ENCODE measurements at places on chromosomes 7 and 10.

GRCh38 chr7:38311329-38311937 lies 38.0 kb upstream of the TARP start:
- no peak for DNase-seq

DNA sequence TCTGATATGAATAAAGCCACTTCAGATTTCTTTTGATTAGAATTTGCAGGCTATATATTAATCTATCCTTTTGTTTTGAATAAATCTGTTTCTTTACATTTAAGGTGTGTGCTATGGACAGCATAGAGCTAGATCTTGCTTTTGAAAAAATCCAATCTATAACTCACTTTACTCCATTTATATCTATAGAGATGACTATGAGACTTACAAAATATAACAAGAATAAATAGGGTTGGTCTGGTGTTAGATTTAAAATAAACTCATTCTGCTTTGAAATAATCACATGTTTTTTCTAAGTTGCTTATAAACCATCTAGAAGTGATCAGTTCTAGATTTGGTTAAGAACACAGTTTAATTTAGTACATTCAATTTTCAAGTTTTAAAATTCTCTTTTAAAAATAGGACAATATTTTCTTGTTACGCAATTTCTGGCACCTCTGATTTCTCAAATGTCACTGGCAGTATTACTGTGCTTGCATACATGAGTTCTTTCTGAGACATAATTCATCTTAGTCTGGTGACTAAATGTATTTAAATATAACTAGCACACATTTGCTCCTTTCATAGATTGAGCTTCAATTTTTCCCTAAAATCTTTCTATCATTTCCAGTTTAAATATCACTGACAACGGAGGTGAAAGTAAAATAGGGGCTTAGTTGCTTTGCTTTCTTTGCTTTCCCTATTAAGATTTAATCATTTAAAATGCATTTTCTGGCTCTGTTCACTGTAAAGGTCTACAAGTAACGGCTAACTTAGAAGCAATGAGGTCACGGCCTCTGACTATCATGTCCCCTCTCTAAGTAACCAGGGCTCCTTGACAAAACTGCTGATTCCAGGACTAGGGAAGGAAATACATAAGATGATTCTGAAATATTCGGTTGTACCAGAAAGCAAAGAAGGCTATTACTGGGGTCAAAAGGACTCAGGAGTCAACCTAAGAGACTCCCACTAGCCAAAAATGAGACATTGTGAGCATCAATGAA lies 89.3 kb downstream of the ICA1 start:
- DNase-seq: no peak

GRCh38 chr10:72012796-72013195 lies 48.6 kb downstream of the CHST3 start:
- no peak for DNase-seq

DNA sequence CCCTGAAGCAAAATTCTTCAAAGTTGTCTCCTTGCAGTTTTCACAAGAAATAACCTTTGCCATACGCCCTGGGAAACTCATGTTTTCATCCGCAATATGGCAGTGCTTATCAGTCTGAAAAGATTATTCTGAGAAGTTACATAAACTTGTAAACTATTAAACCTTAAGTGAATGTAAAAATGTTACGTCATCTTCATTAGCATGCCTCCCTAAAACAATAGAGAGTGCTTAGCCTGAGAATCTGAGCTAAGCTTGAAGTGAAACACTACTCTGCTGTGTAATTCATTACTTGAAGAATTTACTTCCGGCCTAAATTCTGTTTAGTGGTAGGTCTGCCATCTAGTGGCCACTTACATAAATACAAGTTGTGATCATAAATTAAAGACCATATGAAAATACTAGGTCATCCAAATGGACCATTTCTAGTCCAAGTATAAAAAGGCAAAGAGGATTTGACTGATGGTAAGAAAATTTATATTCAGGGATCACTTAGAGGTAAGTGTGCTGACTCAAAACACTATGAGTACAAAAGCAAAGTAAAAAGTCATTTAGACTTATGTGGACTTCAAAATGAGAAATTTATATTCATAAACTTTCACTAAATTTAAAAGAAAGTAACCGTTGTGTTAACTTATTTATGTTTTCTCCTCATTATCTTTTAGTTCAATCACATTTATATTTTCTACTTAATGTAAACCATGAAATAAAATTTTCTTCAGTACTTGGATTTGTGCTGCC lies 745.1 kb upstream of the LRRTM3 start:
- no peak for DNase-seq

- no peak for DNase-seq
Measured at GRCh38 chr10:86523348-86523747, 1.8 kb upstream of the WAPL start.

GRCh38 chr7:86706406-86706805 lies 62.7 kb downstream of the GRM3 start:
- DNase-seq: no peak

GRCh38 chr10:96721207-96721572 lies 876 bp upstream of the PIK3AP1 start:
- no peak for DNase-seq

- DNase-seq: no peak
Measured at GRCh38 chr7:137820677-137821420, 25.9 kb downstream of the DGKI start.

DNA sequence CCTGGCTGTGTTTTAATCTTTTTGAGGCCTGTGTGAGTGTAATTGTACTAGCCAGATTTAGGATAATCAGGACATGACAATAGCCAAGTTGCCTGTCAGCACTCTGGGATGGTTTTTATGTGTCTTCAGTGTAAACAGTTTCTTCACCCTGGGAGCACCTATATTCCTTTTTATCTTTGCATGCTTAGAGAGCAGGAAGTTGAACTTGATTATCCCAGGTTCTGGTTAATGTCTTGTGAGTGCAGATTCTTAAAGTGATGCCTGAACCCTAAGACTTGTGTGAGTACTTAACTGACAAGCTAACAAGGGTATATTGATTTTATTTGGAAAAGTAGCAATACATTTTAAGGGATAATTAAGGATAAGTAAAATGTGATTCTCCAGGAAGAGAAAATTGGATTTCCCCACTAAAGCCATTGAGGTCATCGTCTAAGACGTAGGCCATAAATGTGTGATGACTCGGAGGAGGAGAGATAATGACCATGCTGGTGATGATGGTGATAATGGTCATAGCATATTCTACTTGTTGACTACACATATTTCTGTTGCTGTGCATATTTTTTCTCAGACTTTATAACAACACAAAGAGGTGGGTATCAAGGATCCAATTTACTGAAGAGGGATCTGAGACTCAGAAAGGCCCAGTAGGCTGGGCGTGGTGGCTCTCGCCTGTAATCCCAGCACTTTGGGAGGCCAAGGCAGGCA lies 234.7 kb downstream of the CAMK1D start:
- no peak for DNase-seq

- no peak for DNase-seq
Measured at GRCh38 chr10:68959695-68960527, 3.9 kb downstream of the DDX21 start.

DNA sequence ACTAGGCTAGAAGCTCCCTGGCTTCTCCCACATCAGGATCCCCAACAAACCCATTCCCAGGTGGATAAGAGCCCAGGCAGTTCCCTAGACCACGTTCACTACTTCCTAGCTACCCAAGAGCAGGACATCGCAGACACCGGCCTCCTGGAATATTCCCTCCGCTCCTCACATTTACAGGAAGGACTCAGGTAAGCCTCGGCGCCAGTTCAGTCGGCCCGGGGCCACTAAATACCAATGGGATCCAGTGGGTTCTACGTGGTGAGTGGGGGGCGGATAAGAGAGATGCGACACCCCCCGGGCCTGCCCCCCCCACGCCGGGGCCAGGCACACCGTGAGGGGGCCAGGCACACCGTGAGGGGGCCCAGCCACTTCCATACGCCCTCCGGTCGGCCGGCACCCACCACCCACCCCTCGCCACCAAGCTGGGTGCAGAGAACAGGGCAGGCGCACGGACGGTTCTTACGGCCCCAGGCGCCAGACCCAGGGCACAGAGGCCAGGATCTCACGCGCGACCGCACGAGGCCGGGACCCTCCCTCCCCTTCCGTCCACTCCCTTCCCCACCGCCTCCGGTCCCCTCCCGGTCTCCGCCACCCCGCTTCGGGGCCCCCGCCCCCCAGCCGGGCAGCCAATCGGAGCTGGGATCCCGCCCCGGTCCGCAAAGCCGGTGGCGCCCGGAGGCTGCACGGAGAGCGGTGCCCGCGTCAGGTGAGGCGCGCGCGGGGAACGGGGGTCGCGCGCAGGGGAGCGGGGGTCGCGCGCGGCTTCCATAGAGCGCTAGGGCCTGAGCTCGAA lies at the start of gene BLVRA:
Gene BLVRA (plus strand): TSS at position 652 of the 793 bp plus-strand sequence. CDS start 12,479 bp downstream, outside the sequence.
- DNase-seq: peak; percentile 64

- DNase-seq: no peak
Measured at GRCh38 chr7:72053292-72053691, 358.8 kb downstream of the CALN1 start.

GRCh38 chr10:5618042-5618441 lies 48.4 kb downstream of the ASB13 start:
- DNase-seq: no peak

- DNase-seq: no peak
Measured at GRCh38 chr10:48302515-48303476, 3.7 kb upstream of the MAPK8 start.

- DNase-seq: no peak
Measured at GRCh38 chr10:17122052-17122451, 7.6 kb downstream of the CUBN start.

- DNase-seq: no peak
Measured at GRCh38 chr10:16439295-16439694, 2.5 kb downstream of the PTER start.

DNA sequence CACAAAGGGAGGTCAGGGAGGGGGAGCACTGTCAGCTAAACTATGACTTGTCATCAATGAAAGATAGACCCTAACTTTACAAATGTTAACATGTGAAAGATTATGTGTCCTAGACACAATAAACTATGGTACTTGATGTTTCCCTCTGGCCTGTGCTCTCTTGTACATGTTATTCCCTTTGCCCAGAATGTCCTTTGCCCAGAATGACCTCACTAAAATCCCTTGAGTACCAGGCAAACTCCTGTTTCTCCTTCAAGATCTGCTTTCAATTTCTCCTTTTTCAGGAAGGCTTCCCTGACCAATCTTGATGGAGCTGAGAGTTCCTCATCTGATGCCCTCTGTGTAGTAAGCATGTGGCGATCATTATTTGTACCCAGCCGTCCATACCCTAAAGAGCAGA lies 143.1 kb downstream of the ZNF365 start:
- no peak for DNase-seq

- no peak for DNase-seq
Measured at GRCh38 chr10:17984056-17984455, 32.3 kb downstream of the SLC39A12 start.

DNA sequence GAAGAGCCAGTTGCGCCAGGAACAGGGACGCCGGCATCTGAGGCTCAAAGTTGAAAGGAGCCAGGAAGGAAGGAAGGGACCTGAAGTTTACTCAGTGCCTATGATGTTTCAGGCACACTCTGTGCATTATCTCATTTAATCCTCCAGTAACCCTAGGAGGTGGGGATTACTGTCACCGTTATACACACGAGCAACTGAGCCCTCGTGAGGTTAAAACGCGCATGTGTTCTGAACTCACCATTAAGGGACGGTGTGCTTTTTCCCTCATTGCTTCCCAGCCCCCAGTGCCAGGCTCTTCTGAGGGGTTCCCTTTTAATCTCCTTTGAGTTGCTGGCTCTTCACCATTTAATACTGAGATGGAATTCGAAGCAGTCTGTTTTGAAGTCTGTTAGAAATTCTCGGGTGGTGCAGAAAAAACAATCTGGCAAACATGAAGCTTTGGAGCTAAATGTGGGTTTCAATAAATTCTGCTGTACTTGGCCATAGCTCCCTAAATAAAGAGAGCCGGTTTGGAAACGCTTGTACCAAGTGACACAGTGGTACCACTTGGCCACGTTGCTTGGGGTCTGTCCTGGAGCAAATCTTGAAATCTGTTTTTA lies 102.2 kb downstream of the TAX1BP1 start:
- DNase-seq: no peak

DNA sequence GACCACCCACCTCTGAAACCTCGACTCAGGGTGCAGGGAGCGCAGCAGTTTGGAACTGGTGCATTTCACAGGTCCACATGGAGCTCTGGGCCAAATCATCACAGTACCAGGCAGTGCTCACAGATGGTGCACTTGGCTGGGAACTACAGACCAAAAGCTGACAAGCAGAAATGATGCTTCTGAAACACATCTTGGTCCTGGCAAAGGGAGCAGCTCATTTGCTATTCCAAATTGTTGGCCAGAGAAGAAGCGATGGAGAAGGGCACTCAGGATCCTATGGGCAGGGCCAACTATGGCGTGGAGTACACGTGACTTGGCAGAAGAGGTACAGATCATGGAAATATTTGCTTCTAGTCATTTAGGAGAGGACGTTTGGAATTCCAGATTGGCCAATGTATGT lies 383.9 kb downstream of the CALN1 start:
- DNase-seq: no peak

DNA sequence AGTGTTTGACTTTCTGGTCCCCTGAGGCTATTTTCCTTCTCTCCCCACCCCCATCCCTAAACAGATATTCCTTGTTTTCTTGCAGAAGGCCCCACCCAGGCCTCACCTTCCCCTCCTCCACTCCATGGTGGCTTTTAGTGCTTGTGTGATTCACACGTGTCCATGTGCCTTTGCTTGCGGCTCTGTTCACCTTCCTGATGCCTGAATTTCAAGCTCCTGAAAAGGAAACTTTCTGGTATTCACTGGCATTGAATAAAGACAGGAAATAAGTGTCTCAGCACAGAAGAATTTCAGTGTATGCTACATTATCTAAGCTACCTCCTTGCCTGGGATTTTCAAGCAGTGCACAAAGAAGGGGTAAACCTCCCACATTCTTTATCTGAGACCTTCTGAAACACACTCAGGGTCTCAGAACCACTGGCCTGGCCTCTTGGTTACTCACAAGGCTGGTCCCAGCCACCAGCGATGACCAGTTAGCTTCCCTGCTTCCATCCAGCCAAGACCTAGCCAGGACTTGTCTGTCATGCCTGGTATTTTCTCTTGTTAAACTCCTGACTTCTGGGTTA lies 17.2 kb upstream of the UBE2H start:
- DNase-seq: no peak

DNA sequence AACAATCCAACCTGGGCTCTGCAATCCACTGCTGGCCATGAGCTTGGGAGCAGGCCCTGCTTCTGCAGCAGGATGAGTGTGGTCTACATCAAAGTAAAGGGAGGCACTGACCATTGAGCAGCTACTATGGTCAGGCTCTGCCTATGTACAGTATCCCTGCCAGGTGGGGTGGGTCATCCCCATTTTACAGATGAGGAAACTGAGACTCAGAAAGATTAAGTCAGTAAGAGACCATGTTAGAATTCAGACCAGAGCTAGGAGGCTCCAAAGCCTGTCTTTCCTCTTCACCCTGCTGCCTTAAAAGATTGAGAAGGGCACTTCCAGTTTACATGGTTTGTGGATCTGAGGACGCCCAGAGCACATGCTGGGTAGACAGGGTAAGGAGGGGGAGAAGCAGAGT lies 27.1 kb upstream of the CDH23 start:
- DNase-seq: no peak

DNA sequence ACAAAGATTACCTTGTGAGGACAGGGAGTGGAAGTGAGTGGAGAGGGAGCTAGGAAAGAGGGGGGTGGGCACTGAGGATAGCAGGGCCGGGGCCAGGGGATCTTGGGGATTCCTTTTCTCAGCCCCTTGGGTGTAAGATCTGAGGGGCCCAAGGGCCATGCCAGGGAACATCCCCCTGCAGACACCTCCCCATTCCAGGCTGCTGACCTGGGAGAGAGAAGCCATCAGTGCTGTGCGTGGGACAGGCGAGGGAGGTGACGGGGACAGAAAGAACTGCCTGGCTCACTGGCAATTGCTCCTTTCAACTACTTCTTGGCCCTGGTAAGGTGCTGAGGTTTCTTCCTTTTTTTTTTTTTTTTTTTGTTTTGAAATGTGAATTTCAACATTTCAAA lies 12.0 kb upstream of the BTBD16 start:
- no peak for DNase-seq

Data from activated CD4-positive, alpha-beta T cell treated with anti-CD3 and anti-CD28 coated beads, Interleukin-2, amount 50 U/mL, for 48 hours (primary cell).